NCI-H345 (cell line): ENCODE measurements at places on chromosomes 13 and 19.

GRCh38 chr13:91313103-91313502 lies 34.4 kb upstream of the MIR17HG start:
- no peak for DNase-seq

DNA sequence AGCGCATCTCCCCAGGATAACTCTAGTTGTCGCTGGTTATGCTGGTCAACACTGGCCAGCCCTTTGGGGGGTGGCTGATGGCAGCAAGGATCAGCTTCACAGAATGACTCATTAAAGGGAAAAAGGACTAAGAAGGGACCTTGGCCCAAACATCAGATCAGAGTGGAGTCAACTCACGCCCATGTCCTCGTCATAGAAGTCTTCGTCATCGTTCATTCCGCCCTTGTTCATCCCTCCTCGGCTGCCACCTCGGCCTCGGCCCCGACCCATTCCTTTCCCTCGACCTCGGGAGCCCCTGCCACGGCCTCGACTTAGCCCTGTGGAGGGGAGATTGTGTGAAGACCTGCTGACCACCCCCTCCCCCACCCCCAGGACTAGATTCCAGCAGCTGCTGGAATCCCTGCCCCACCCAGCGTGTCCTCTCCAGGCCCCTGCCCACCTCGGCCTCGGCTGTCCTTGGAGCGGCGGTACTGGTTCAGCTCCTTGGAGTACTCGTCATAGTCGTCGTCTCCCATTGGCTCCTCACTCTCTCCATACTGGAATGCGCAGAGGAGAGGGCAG lies 28.6 kb downstream of the ZC3H4 start:
- no peak for DNase-seq

GRCh38 chr19:48965806-48966540 lies 864 bp downstream of the FTL start:
- peak; percentile 87 for DNase-seq

- no peak for DNase-seq
These were observed 27.6 kb upstream of the MATK start for GRCh38 chr19:3813473-3814392.

DNA sequence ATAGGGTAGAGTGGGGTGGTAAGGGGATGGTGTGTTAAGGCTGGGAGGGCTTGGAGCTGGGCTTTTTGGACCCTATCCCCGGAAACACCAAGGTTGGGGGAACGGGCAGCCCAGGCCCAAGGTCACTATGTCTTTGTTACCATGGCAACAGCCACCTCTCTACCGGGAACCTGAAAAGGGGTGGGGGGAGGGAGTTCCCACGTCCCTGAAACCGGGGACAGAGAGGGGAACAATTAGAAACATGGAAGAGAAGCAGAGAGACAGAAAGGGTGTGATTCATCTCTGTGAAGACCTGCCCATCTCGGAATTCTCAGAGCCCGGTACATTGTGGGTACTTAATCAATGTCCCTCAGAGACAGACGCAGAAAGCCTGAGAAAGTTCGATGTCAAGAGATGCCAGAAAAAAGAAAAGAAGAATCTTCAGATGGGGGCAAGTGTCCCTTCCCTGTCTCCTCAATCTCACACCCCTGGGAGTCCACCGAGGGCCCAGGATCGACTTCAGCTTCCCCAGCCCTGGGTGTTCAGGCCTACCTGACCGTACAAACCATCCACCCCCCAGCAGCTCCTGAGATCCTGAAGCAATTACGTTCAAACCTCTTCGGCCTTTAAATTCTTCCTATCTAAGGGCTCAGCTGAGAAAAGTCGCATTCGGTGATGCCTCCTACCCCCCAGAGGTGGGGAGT lies 6.8 kb upstream of the LRFN1 start:
- no peak for DNase-seq

DNA sequence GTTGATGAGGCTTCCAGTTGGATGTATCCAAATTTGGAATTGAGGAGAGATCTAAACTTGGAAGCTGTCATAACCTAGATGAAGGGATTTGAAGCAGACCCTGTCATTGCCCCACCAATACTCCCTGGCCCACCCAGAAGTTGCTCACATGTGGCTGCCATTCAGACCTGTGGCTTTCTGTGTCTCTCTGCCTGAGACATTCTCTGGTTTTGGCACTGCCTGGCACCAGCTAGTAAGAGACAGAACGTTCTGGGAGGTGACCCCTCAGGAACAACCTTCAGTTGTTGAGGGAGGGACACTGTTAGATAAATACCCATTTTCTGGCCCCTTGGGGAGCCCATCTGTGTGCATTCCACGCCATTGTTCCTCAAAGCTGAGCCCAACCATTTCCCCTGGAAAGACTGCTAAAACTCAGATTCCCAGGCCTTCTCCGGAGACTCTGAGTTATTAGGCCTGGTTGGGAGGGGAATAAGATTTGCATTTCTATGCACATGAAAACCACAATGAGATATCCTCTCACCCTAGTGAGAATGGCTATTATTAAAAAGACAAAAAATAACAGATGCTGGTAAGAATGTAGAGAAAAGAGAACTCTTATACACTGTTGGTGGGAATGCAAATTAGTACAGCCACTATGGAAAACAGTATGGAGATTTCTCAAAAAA lies 290.4 kb downstream of the TSHZ3 start:
- no peak for DNase-seq

GRCh38 chr19:6737284-6737872 lies at the start of gene GPR108:
TSS of gene GPR108 (minus strand) at chr19:6737580. CDS start at chr19:6737576, 4 bp downstream.
- peak; percentile 100 for DNase-seq

DNA sequence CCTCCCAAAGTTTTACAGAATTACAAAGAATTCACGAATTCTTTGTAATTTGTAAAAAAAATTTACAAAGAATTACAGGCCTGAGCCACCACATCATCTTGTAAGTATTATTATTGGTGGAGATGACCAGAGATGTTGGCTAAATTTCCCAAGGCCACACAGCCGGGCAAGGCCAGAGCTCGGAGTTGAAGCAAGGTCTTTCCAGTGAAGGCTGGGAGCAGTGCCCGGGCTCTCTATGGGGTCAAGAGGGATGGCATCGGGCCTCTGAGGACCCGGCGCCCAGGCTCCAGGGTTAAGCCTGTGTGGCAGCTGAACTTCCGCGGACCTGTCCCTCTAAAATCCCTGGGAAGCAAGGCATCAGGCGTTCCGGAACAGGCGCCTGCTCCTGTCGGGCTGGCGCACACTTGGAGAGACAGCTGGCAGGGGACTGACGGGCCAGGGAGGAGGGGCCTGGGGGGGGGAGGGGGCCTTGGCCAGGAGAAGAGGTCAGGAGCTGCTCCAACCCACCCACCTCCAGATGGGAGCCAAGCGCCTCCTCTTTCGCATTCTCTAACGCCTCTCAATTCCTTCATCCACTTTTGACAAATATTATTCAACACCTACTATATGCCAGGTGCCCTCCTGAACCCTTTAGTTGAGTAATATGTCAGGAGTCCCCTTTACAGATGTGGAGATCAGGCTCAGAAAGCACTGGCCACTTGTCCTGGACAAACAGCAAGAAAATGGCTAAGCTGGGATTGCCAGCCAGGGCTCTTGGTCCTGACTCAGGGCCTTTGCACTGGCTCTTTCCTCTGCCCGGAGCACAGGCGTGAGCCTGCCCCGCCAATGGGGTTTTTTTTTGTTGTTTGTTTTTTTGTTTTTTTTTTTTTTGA lies 36.8 kb upstream of the SEMA6B start:
- no peak for DNase-seq
